ENCODE measurements at places on chromosomes 6 and 20.

DNA sequence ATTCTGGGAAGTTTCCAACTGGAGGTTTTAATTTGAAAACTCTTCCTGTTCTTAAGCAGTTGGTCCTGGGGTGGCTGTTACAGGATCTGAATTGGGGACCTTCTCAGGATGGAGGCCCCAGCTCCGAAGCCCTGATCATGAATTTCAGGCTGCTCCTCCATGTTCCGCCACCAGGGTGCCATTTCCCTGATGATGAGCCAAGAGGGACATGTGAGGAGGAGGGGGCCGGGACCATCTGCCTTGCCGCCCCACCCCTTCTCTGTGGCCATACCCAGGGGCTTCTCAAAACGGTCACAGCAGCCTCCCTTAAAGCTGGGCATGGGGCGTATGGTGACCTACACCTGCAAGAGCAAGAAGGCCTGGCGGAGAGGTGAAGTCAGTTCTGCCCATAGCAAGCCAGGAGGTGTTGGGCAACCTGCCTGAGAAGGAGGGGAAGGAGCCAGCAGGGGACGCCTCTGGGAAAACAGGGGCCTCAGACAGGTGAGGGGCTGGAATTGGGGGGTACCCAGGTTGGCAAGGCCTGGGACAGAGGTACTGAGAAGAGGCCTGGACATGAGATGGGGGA lies 3.6 kb upstream of the BAK1 start:
- DNase-seq, result no peak

- no peak for DNase-seq
Measured at GRCh38 chr6:6178795-6179194, 141.7 kb downstream of the F13A1 start.

DNA sequence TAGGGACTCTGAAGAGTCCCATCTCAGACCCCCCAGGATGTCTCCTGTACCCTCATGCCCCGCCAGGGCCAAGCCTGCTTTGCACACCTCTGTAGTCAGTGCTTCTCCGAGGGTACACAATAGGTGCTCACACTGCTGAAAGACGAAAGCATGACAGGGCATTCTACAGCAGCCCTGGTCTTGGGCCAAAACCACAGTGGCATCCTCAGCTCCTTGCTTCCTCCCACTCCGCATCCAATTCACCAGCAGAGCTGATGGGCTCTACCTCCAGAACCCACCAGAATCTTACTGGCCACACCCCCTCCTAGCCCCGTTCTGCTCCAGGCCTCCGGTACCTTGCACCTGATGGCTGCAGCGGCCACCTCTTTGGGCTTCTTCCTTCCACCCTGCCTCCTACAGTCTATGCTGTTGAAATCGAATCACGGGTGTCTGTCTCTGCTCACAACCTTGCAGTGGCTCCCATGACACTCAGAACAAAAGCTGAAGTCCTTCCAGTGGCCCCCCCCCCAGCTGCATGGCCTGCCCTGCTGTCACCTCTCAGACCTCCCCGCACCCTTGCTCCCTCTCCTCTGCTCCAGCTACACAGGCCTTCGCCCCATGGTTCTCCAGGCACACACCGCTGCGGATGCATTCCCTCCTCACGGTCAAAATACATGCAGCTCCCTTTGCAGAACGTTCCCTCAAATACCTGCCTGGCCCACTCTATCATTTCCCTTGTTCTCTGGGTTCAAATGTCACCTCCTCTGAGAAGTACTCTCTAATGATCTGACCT lies 1.2 kb downstream of the ANGPT4 start:
- no peak for DNase-seq

DNA sequence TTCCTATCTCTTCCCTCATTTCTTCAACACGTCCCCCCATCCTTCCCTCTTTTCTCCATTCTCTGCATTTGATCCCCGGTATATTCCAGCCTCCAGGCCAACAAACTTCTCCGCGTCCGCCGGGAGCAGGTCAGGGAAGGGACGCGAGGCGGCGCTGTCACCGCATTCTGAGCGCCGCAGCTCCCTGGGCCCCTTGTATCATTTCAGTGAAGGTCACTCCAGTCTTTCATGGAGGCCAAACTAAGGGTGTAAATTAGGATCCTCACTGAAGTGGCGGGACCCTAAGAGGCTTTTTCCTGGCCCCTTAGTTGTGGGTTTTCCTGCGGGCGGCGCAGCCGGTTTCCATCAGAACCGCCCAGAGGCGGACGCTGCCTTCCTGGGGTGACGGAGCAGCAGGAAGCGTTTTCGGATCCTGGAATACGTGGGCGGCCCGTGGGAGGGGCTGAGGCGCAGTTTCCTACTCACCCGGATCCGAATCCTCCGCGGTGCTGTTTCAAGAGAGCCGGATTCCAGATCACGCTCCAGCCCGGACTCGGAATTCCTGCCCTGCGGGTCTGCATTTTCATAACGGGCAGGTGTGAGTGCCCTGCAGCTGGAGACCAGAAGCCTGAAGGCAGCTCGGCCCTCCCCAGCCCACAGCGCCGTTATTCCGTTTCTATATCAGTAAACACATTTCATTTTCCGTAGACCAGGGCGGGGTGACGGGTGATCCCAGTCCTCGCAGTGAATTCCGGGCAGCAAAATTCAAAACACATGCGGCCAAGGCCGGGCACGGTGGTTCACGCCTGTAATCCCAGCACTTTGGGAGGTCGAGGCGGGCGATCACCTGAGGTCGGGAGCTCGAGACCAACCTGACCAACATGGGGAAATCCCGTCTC lies 3.6 kb upstream of the MICA start:
- peak; percentile 68 for DNase-seq

GRCh38 chr6:8506126-8506525 lies 70.8 kb upstream of the SLC35B3 start:
- DNase-seq, result no peak
